ENCODE measurements at places on chromosomes 2 and 18.

- DNase-seq: no peak
Measured at GRCh38 chr2:147456779-147457178, 388.1 kb upstream of the ACVR2A start.

- no peak for DNase-seq
Measured at GRCh38 chr2:196079052-196079451, 10.4 kb upstream of the DNAH7 start.

GRCh38 chr18:23183411-23184150, 48.3 kb downstream of the CABLES1 start:
- no peak for DNase-seq

- DNase-seq: no peak
Measured at GRCh38 chr2:42868874-42869273, 76.5 kb upstream of the HAAO start.

DNA sequence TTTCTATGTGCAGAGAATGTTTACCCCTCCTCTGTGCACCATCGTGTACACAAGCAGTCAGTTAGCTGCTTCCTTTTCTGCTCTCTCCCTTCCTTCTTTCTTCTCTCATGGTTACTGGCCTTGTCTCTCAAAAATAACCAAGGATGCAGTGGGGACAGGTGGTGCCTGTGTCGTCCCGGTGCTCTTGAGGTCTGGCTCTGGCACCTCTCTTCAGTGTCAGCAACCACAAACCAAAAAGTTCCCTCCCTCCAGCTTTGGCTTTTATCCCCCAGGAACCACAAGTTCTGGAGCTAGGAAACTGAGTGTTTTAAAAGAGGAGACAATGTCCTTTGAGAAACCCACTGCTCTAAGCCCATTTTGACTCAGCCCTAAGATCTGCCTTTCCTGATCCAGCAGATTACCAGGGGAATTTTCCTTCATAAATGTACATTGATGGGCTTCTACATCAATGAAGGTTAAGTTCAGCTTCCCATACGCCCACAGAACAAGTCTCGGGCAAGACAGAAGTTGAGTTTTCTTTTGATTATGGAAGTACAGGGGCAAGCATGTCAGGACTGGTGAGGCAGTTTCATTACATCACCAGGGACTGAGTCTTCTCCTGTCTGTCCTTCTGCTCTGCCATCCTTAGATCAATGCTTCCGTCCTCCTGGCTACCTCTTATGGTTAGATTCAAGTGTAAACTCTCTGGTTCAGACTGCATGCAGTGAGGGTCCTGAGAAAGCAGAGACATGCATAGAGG, 232.2 kb downstream of the SETBP1 start:
- no peak for DNase-seq

- no peak for DNase-seq
Measured at GRCh38 chr2:25340181-25340921, 1.4 kb downstream of the DNMT3A start.

DNA sequence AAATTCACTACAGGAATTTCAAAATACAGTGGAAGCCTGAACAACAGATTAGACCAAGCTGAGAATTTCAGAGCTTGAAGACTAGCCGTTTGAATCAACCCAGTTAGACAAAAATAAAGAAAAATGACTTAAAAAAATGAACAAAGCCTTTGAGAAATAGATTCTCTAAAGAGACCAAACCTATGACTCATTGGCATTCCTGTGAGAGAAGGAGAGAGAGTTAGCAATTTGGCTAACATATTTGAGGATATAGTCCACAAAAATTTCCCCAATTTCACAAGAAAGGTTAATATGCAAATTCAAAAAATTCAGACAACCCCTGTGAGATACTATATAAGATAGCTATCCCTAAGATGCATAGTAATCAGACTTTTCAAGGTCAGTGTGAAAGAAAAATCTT, 78.0 kb downstream of the MYO3B start:
- no peak for DNase-seq

DNA sequence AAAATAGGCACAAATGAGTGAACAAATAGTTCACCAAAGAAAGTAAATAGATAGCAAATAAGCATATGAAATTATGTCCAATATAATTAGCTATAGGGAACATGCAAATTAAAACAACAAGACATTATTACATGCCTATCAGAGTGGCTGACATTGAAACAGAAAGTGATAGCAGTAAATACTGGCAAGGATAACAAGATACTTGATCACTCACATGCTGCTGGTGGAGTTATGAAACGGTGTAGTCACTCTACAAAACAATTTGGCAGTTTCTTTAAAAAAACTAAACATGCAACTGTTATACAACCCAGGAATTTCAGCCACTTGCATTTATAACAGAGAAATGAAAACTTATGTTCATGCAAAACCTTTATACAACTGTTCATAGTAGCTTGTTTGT, 439.2 kb upstream of the ACVR2A start:
- DNase-seq: no peak

- no peak for DNase-seq
Measured at GRCh38 chr2:70777450-70777849, 9.4 kb upstream of the ADD2 start.

GRCh38 chr18:79792096-79792987, 5.4 kb upstream of the KCNG2 start:
- DNase-seq: no peak

- no peak for DNase-seq
Measured at GRCh38 chr2:52874466-52875106, 893.0 kb upstream of the CHAC2 start.

GRCh38 chr2:139805441-139805840, 1025.3 kb upstream of the NXPH2 start:
- no peak for DNase-seq

DNA sequence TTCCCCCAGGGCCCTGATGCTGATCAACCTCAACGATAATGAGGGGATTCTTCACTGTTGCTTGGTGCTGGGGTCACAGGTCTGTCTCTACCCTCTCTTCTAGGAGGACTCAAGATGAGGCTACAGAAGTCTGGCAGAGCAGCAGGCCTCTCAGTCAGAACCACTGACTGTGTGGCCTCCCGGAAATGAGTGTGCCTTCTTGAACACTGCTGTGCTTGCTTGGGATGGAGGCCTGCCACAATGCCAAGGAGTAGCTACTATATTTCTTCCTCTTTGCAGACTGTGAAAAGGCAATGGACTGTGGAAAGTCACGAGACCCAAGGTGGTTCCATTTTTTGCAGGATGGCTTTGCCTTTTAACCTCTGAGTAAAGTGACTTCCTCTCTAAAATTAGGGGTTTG, 5.8 kb upstream of the HOXD1 start:
- DNase-seq: no peak

GRCh38 chr2:128789776-128790455, 471.2 kb upstream of the HS6ST1 start:
- DNase-seq: no peak

GRCh38 chr2:237435844-237436587, 22.1 kb upstream of the COL6A3 start:
- no peak for DNase-seq

- no peak for DNase-seq
Measured at GRCh38 chr2:119011162-119011909, 69.3 kb downstream of the MARCO start.
